ENCODE measurements at places on chromosomes 13 and 19.

DNA sequence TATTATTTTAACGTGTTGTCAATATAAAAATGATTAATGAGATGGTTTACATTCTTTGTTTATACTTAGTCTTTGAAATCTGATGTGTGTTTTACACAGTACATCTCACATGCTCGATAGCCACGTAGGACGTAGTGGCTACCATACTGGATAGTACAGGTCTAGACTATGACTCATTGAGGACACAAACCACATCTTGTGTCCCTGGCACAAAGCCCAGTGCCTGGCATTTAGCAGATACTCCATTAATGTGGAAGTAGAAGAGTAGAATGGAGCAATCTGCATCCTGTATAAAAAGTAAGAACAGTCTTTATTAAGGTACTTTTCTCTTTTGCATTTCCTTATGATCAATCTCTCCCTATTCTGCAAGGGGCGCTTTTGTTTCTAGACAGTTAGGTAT lies 49.0 kb upstream of the FRY start:
- DNase-seq = no peak

GRCh38 chr13:102944821-102945220 lies 99.0 kb downstream of the ERCC5 start:
- no peak for DNase-seq

GRCh38 chr13:63307228-63307627 lies 1891.6 kb upstream of the PCDH20 start:
- no peak for DNase-seq

DNA sequence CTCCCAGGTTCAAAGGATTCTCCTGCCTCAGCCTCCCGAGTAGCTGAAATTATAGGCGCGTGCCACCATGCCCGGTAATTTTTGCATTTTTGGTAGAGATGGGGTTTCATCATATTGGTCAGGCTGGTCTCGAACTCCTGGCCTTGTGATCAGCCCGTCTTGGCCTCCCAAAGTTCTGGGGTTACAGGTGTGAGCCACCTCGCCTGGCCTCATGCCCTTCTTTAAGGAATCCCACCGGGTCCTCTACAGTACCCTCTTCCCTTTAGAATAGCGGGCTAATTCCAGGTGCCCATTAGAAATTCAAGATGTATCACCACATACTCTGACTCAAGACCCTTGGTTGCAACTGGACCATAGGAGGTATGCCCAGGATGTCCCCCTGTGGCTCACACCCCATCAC lies 74.2 kb upstream of the ZNF536 start:
- no peak for DNase-seq

- peak; percentile 7 for DNase-seq
Observed at GRCh38 chr13:48783181-48783630, 129.5 kb downstream of the CYSLTR2 start.

DNA sequence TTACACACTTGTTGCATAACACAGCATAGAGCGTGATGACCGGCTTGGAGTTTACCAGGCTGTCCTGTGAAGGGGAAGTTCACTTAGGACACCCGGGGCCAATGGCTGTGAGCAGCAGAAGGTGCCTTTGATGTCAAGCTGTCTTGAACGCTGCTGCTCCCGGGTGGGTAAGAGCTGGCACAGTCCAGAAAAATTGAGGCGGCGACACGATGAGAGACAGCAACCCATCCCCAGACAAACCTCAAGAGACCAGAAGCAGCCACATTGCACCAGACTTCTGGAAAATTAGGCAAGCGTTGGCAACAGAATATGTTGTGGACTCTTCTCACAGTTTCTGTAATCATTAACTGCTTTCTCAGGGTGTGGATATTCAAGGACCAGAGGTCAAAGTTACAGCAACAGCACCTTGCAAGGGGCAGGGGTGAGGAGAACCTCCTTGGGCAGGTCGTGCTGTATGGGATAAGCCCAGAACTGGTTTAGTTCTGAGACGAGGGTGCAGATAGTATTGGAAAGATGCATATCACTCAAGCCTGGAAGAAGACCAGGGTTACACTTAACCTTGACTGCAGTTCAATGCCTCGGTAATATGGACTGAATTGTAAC lies 10.1 kb downstream of the NFILZ start:
- DNase-seq = no peak

DNA sequence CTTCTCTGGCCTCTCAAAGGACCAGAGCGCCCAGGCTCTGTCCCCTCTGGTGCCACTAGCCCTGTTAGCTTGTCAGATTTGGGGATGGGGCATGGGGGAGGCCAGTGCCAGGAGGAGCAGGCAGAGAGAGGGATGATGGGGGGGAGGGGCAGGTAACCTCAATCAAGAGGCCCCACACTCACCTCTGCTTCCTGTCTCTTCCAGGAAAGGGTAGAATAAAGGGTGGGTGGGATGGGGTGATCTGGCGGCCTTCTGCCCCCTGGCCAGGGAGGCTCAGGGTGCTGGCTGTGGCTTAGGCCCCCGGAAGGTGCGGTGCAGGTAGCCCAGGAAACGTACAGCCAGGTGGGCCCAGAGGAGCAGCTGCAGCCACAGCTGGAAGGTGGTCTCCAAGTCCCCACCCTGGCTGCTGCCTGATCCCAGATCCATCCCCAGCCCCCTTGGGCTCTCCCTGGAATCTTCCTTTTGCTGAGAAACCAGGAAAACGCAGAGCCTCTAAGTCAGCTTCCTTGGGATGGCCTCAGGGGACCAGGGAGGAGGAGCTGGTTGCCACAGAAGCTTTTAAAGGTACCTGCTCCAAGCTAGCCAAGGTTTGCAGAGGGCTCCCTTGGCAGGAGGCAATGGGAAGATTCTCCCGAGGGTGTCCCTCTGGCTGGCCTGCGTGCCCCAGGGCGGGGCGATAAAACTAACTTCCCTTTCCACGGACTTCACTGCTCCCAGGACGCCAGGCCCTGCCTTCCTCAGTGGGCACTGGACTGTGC lies 5.3 kb downstream of the PRKACA start:
- no peak for DNase-seq

DNA sequence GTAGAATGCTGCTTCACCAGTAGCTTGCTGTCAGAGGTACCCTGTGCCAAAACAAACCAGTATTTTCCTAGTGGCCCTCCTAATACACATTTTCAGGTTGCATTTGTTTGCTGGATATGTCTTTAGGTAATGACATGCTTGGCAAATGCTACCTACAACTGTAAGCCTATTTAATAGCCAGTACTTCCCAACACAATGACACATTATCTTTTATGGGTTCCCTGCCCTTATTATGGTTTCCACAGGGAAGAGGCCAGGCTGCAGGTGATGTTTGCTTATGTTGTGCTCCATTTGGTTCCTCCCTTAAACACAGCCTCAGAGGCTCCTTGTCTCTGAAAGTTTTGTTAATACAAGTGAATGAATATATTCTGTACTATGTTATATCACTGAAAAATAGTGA lies 24.7 kb downstream of the FRY start:
- no peak for DNase-seq

DNA sequence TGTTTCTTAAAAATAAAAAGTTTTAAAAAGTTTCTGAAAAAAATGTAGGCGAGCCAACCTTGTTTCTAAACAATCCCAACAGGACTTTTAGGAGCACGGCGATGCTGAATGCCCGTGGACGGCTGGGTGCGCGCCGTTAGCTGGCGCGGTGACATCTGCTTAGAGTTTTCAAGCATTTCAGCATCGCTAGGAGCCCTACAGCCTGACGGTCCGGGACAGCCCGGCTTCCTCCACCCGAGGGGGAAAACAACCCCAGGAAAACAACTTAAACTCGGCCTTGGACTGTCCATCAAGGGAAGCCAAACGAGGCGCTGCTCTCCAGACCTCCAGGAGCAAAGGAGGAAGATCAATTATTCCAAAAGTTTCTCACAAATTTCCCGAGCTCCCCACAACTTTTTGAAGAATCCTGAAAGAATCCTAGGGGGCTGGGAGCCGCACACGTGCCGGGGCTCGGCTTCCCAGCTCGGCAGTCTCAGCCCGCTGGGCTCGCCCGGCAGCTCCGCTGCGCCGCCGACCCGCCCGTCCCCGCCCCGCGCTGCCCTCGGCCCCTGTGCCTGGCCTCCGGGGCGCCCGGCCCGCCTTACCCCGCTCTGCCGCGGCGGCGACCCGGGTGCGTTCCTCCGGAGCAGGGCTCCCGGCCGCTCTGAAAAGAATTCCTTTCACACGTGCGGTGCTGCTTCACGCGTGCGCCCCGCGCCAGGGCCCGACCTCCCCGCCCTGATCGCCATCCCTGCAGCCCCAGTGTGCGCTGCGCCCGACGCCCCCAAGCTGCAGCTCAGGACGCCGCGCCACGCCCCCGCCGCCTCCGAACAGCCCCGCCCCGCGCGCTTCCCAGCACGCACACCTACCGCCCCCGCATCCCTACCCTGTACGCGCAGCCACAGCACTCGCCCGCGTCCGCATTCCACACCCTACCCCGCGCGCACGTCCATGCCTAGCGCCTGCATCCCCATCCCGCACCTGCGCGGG lies at the start of gene GJA3:
Gene GJA3 (minus strand): TSS at position 747 of the 969 bp plus-strand sequence. CDS start 17,764 bp downstream, outside the sequence.
- peak; percentile 72 for DNase-seq

DNA sequence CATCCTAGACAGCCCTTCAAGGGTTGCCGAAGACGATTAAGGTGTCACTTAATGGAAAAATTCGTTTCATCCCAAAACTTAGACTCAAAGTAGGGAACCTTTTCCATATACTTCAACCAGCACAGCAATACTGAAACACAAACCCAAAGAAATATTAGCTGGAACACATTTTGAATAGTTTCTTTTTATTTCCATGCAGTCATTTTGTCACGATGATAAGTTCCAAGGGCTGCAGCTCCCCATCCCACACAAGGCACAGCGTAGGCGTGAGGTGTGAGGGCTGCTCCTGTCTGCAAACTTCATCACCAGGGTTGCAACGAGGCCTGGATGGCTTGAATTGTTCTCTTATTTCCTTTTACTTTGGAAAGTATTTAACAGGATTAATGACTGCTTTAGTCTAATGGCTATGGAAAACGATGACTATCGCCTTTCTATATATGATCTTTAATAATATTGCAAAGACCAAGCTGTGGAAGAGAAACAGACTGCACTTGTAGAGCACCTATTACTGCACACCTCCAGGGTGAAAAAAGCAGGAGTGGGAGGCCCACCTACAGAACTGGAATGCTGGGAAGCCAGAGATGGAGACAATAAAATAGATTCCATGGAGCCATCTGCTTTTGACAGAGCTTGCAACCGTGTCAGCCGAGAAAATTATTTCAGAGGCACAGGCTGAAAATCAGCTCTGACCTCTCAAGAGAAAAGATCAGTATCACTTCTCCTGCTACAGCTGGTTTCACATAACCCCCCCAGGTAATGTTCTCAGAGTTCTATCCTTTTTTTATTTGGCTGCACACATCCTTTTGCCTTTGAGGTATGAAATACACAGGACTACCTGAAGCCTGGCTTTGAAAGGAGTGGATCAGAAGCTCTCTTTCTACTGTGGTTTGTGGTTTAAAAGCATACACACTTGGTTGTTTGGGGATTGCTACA lies 274.5 kb upstream of the NBEA start:
- no peak for DNase-seq

DNA sequence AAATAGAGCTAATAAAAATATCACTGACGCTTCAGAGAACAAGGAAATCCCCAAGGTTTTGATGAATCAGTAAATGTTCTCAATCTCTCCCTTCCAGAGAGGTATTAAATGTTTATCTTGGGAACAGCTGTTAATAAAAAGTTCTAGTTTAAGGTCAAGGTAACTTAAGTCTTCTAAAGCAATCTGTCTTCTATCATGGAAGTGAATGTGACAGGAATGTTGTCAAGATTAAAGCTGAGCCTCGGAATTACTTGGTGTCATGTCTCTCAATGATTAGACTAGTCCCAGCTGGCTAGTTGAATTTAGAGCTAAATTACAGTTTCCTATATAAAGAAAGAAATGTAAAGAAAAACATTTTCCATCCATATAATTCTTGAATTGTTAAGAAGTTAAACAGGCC lies 23.4 kb downstream of the ESD start:
- no peak for DNase-seq

- DNase-seq = peak; percentile 46
Observed at GRCh38 chr19:20182222-20182785, 15.3 kb downstream of the ZNF486 start.

DNA sequence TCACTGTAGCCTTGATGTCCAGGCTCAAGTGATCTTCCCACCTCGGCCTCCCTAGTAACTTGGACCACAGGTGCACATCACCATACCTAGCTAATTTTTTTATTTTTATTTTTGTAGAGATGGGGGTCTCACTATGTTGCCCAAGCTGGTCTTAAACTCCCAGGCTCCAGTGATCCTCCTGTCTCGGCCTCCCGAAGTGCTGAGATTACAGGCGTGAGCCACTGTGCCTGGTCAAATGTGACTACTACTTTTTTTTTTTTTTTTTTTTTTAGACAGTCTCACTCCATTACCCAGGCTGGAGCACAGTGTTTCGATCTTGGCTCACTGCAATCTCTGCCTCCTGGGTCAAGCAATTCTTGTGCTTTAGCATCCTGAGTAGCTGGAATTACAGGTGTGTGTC lies 20.6 kb upstream of the COX7A1 start:
- no peak for DNase-seq

DNA sequence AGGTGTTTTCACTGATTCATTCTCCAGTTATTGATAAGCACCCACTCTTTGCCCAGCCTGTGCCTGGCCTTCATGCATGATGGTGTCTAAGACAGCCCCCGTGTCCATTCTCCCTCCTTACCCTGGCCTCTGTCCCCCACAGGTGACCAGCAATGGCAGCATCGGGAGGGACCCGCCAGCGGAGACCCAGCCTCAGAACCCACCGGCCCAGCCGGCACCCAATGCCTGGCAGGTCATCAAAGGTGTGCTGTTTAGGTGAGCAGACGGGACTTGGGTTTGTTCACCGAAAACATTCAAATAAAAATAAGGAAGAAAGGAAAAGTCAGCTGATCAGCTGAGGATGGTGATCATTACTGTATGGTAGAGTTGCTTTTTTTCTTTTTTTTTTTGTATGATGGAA lies 6.6 kb downstream of the CLPTM1 start:
- no peak for DNase-seq

DNA sequence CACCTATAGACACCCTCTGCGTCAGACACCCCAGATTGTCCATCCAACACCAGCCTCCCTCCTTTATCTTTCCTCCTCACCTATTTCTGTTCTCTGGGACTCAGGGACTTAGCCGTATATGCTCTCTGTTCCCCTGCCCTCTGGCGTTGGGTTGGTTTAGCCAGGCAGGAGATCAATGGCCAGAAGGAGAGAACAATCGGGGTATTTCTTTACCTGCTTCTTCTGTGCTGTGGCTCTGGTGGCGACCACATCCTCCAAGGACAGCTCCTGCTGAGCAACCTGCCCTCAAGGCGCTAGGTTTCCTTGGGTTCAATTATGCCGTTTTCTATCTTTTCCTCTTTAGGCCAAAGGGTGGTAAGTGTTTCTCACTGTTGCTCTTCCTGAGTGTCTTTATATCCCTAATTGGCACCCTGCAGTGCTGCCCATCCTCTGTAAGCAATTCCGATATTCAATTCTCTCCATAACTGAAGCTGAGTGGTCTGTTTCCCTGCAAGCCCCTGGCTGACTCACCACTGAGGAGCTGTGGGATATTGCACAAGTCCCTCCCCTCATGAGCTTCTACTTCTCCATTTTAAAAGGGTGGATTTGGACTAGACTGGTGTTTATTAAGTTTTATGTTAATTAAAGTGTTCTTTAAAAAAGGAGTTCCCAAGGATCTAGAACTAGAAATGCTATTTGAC lies 63.7 kb upstream of the TMTC4 start:
- DNase-seq = no peak

DNA sequence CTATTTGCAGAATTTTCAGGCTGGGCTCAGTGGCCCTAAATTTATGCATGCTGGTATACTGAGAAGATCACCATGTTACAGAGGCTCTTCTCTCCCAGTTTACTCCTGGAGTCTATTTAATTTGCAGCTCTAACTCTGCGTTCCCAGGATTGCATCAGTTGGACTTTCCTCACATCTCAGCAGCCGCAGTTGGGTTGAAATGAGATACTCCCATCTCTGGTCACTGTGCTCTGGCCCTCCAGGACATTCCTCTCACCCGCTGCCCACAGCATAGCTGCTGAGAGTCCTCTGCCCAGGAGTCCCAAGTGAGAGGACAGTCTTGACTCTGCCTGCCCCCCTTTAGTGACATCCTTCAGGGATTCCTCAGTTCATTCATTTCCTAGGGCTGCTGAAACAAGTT lies 150.9 kb downstream of the LACC1 start:
- no peak for DNase-seq
